ENCODE measurements at places on chromosomes 2 and 18.

DNA sequence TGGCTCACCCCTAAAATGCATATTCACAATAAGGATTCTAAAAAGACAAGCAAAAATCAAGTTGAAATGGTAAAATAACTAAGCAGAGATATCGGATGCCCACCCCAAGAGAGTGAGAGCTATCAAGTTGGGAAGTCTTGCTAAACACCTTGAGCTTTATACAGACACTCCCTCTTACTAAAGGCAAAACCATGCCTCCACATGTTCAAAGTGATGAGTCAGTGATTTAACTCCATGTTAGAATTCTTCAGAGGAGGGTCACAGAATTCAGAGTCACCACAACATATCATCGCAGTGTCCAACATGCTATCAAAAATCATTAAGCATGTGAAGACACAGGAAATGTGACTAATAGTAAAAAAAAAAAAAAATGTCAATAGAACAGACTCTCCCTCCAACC lies 20.6 kb upstream of the ST8SIA3 start:
- DNase-seq, result no peak

GRCh38 chr2:239651859-239652258 lies 251.0 kb upstream of the HDAC4 start:
- no peak for DNase-seq

GRCh38 chr2:10824191-10824590 lies 11.6 kb upstream of the PDIA6 start:
- no peak for DNase-seq

- DNase-seq, result no peak
Observed at GRCh38 chr2:219045937-219046550, 4.7 kb upstream of the CFAP65 start.

DNA sequence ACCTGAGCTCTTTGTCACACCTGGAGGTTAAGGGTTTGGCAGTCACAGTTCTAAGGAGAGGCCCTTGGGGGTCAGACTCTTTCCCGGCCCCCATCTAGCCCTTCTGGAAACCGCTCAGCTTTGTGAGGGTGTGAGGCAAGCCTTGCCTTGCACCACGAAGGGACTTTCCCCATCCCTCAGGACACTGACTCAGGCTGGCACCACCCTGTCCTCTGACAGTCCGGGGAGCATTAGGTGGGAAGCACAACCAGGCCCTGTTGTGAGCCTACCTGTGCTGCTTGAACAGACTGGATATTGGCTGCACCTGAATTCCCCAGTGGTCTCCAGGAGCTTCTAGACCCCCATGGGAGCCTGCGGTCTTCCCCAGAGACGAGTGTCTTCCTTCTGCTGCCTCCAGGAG lies 47.0 kb upstream of the GBX2 start:
- no peak for DNase-seq

DNA sequence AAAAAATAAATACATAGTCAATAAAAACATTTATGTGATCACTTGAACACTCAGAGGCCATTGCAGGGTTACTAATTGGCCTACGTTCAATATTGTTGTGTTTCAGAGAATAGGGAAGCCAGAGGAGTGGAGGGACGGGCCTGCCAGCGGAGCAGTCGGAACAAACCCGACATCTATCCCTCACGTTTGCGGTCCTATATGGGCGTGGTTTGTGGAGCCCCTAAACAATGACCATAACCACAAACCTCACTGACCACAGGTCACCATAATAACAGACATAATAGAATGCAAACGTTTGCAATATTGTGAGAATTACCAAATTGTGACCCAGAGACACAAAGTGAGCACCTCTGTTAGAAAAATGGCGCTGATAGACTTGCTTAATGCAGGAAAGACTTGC lies 19.5 kb upstream of the ZNF516 start:
- DNase-seq, result no peak

GRCh38 chr2:105556366-105556765 lies 157.5 kb upstream of the FHL2 start:
- no peak for DNase-seq

- DNase-seq, result no peak
Observed at GRCh38 chr2:1173528-1173927, 222.9 kb downstream of the SNTG2 start.

GRCh38 chr2:141791521-141791920 lies 339.3 kb downstream of the LRP1B start:
- DNase-seq, result no peak
